Activated naive CD4-positive, alpha-beta T cell treated with anti-CD3 and anti-CD28 coated beads for 36 hours (primary cell): ENCODE measurements at places on chromosomes 3 and 15. TPM values are rescaled to one million over a fixed set of nuclear protein-coding genes. Genes with fewer than 3 reads are reported as not detected.

DNA sequence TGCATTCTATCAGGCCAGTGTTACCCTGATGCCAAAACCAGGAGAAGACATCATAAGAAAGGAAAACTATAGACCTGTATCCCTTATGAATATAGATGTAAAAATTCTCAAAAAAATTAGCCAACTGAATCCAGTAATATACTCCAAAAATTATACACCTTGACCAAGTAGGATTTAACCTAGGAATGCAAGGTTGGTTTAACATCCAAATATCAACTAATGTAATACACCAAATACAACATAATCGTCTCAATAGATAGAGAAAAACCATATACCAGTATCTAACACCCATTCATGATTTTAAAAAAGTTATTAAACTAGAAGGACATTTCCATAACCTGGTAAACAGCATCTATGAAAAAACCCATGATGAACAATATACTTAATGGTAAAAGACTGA lies 56.5 kb upstream of the SELENOK start:
- no peak for DNase-seq
- H3K4me1 ChIP-seq, result no peaks in the 10 kb centered on the region
- no peak overlapping the region for H3K27ac ChIP-seq
- no peak overlapping the region for H3K4me3 ChIP-seq
- H3K27me3 ChIP-seq, result peaks cover 7% of the 10 kb centered on the region

- no peaks in the 10 kb centered on the region for H3K27me3 ChIP-seq
- H3K27ac ChIP-seq, result no peak overlapping the region
- H3K4me1 ChIP-seq, result no peaks in the 10 kb centered on the region
- H3K36me3 ChIP-seq, result peaks cover 5% of the 10 kb centered on the region
- H3K4me3 ChIP-seq, result no peak overlapping the region
Observed at GRCh38 chr3:14490255-14490654, 49.9 kb downstream of the GRIP2 start.

Gene UROC1
- not detected for total RNA-seq

- H3K4me1 ChIP-seq, result no peaks in the 10 kb centered on the region
- H3K4me3 ChIP-seq, result no peak overlapping the region
- H3K27ac ChIP-seq, result no peak overlapping the region
- DNase-seq, result no peak
- H3K27me3 ChIP-seq, result peaks cover 15% of the 10 kb centered on the region
Observed at GRCh38 chr3:10333349-10333650, 12.4 kb upstream of the SEC13 start.

DNA sequence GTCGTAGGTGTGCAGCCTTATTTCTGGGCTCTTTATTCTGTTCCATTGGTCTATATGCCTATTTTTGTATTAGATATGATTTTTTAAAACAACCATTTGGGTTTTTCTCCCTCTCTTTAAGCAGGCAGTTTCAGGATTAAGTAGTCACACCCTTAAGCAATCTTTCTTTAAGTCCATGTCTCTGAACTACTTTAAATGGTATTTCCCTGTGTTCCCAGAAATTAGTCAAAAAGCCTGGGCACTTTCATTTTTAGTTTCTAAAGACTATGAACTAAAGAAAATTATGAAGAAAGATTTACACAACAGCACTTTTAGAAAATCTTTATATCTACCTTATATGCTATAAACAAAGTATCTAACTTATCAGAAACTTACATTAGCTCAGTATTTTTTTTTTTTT lies 110.3 kb downstream of the FAIM start:
- peaks cover 37% of the 10 kb centered on the region for H3K4me1 ChIP-seq
- no peak for DNase-seq
- no peak overlapping the region for H3K27ac ChIP-seq
- H3K27me3 ChIP-seq, result no peaks in the 10 kb centered on the region
- no peak overlapping the region for H3K4me3 ChIP-seq
- peaks cover 8% of the 10 kb centered on the region for H3K36me3 ChIP-seq

DNA sequence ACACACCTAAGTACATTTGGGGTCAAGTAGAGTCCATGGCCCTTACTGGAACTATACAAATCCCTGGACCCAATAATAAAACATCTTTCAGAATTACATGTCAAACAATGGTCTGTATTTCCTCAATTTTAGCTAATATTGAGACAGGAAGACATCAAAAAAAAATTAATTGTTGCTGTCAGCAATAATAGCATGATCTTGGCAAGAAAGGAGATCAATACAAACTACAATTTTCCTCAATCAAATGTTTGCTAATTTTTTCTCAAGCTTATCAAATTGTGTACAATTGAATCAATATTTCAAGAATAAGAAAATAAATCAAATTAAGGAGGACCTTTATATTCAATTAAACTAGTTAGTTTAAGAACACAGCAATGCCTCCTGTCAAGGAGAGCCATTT lies 62.6 kb downstream of the FSIP1 start:
- DNase-seq, result no peak
- no peak overlapping the region for H3K27ac ChIP-seq
- no peaks in the 10 kb centered on the region for H3K27me3 ChIP-seq
- no peak overlapping the region for H3K4me3 ChIP-seq
- no peaks in the 10 kb centered on the region for H3K36me3 ChIP-seq

Gene SEMA6D
- not detected for total RNA-seq

DNA sequence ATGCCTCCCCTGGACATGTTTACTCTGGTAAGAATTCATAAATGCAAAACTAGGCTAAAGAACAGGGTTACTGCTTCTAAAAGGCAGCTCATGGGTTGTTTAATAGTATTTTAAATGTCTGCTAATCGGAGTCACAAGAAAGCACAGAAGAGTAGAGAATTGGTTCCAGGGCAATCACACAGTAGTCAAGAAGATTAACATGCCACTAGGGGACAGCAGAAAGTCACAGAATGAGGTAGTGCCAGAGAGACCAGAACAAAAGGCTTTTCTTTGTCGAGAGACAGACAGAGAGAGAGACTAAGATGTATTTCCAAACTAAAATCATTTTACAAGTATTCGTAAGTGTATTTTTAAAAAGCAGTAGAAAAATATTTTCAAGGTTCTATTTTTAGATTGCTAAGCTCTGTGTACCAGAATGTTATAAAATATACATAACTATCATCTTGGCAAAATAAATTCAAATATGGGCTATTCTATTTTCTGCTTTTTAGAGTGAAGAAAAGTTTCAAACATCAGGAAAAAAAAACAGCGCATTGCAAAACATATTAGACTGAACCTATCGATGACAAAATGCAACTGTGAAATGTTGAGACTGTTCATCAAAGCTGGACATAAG lies 78.3 kb upstream of the CDIN1 start:
- H3K4me1 ChIP-seq, result no peaks in the 10 kb centered on the region
- H3K36me3 ChIP-seq, result no peaks in the 10 kb centered on the region
- peak; percentile 34 for DNase-seq
- H3K27me3 ChIP-seq, result peaks cover 9% of the 10 kb centered on the region
- H3K4me3 ChIP-seq, result no peak overlapping the region
- H3K27ac ChIP-seq, result no peak overlapping the region

DNA sequence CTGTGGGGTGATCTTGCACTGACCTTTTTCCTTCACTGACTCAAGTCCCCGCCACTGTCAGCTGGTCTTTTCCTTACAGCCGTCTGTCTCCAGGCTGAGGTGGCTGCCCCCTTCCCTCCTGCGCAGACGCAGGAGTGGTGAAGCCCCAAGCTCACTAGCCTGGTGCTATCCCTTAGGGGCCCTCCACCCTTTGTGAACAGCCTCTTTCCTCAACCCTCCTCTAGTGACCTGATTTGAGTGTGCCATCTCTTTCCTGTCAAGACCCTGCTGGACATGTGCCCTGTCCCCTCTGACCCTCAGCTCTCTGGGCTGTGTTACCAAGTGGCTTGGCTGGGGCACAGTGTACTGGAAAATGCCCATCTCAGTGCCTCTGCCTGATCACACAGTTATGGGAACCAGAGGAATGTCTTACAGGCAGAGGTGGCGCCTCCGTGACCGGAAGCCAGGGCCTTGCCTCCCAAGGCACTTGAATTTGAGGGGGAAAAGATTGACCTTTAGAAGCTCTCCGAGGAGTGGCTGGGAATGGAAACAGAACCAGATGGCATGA lies 8.7 kb downstream of the KBTBD13 start:
- H3K4me3 ChIP-seq, result no peak overlapping the region
- no peaks in the 10 kb centered on the region for H3K36me3 ChIP-seq
- H3K27ac ChIP-seq, result no peak overlapping the region
- H3K27me3 ChIP-seq, result peaks cover 11% of the 10 kb centered on the region
